ENCODE measurements at places on chromosomes 5 and 9.

DNA sequence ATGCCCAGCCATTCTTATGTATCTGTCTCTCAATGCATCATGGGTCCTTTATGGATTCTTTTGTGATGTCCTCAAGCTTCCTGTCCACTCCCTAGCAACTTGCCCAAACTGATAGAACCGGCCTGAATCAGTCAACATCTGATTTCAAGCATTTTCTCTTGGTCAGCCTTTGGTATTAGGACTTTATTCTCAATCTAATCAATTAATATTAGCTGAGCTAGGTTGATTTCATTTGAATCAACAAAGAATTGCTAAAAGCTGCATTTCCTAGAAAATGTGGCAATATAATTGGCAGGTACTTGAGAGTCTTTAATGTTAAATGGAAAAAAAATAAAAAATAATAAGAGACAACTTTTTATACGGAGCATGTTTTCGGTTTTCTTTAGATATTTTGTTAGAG lies 121.8 kb downstream of the GHR start:
- no peak for DNase-seq

DNA sequence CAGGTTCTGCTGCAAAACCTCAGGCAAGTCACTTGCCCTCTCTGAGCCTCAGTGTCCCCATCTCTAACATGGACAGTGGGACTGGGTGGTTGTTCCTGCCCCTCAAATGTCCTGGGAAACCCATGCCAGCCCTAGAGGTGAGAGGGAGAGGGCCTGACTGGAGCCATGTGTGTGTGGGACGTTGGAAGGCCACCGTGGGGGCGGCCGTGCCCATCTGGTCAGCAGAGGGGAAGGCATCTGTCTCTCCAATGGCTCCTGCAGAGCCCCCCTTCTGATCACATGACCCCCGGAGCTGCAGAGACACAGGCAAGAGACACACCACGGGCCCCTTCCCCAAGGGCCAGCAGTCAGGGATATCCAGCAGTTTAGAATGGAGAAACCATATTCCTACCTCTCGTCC lies 1.7 kb downstream of the DNM1 start:
- no peak for DNase-seq

DNA sequence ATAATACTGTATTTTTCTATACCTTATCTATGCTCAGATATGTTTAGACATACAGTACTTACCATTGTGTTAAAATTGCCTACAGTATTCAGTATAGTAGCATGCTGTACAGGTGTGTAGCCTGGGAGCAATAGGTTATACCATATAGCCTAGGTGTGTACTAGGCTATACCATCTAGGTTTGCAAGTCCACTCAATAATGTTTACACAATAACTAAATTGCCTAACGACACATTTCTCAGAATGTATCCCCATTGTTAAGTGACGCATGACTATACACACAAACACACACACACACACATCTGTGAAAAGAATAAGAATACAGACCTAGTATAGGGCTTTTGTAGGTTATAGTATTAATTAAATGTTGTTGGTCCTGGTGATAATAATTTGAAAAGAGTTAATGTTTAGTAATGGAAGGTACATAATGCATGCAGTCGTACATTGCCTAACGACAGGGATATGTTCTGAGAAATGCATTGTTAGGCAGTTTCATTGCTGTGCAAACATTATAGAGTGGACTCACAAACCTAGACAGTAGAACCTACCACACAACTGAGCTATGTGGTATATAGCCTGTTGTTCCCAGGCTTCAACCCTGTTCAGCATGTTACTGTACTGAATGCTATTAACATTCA lies 13.6 kb downstream of the TDRD7 start:
- no peak for DNase-seq

GRCh38 chr5:90161414-90161813 lies 248.1 kb downstream of the CETN3 start:
- DNase-seq = peak; percentile 42

DNA sequence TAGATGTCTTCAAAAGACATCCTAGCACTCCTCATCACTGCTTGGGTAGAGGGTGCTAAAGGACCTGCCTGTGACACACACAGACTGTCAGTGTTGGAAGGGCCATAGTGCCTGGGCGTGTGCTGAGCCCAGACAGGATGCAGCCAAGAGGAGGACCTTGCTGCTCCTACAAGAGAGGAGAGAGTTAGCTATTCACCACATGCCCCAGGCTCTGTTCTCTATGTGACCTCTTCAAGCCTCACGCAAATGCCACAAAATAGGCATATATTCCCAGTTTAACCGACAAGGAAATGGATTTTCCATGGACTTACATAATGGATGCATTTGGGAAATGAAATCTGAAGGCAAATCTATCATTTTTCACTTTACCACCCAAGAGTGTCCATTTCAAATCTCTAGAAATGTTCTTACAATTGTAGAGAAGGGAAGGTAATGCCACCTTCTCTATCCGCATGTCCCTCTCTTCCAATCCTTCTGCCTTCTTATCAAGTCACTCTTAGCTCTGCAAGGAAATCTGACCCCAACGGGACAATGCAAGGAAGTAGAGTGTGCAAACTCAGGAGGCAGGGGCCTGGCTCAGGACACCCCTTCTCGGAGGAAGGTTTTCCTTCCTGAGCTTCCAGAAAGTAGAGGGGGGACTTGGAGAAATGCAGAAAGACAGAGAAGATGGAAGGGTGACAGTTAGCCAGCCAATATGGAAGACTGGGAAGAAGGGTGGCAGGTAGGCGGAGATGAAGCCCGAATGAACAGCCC lies 49.5 kb downstream of the TRIM32 start:
- no peak for DNase-seq

- peak; percentile 8 for DNase-seq
Measured at GRCh38 chr9:17064558-17064957, 70.3 kb upstream of the CNTLN start.

GRCh38 chr9:35114840-35115628 lies 628 bp downstream of the ATOSB start:
- peak; percentile 67 for DNase-seq

DNA sequence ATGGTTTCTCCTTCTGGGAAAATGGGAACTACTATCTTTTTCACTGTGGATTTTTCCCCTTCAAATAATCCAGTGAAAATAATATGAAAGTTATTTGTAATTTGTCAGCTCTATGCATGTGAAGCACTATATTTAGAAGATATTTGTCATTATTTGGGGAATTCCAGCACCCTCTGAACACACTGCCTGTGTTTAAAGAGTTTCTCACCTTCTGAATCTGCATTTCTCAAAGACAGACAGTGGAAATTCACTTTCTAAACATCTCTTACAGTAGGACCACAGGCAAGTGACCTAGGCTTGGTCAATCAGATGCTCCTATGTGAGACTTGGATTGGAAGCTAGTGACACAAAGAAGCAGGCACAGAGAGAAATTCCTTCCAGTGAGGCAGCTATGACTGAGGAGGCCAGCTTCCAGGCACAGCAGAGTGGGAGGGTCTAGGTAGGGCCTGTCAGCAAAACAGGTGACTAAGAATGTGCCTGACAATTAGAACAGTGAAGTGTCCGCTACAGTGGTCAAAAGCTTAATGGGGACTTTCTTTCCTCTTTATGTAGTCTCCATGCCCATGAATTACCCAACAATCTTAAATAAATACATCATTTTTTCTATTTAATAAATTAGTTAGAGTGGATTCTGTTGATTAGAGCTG lies 167.2 kb downstream of the HMHB1 start:
- no peak for DNase-seq

DNA sequence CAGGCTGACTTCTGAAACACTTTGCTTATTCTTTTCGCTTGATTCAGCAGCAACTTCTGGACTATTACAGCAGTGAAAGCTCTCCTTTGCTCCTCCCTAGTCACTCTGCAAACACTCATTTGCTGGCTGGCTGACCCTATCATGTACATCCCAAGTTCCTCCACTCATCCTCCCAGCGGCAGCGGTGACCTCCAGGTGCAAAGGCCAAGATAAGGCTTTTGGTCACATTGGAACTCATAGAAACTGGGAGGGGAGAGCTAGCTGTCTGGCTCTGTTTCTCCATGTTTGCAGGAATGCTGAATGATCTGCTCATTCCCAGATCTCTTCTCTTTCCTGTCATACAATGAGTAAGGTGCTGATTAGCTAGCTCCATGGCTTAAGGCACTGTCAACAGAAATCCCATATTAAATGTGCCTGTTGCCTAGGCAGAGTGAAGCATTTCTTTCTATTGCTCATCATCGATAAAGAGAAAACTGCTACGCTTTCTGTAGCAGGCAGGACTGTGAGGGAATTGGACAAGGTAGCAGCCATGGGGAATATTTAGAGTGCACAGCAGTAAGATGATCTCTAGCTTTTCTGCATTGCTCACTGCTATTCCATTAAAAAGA lies 250.5 kb upstream of the PDE4D start:
- no peak for DNase-seq

- no peak for DNase-seq
Measured at GRCh38 chr9:5113523-5113922, 71.9 kb downstream of the INSL6 start.

GRCh38 chr5:178429491-178430185 lies 160.6 kb downstream of the COL23A1 start:
- no peak for DNase-seq

- peak; percentile 22 for DNase-seq
Measured at GRCh38 chr9:76610011-76610352, 151.0 kb downstream of the GCNT1 start.

- DNase-seq = no peak
Measured at GRCh38 chr5:175659546-175660253, 1.8 kb downstream of the HRH2 start.

- DNase-seq = no peak
Measured at GRCh38 chr9:7879551-7880245, 80.1 kb upstream of the DMAC1 start.

DNA sequence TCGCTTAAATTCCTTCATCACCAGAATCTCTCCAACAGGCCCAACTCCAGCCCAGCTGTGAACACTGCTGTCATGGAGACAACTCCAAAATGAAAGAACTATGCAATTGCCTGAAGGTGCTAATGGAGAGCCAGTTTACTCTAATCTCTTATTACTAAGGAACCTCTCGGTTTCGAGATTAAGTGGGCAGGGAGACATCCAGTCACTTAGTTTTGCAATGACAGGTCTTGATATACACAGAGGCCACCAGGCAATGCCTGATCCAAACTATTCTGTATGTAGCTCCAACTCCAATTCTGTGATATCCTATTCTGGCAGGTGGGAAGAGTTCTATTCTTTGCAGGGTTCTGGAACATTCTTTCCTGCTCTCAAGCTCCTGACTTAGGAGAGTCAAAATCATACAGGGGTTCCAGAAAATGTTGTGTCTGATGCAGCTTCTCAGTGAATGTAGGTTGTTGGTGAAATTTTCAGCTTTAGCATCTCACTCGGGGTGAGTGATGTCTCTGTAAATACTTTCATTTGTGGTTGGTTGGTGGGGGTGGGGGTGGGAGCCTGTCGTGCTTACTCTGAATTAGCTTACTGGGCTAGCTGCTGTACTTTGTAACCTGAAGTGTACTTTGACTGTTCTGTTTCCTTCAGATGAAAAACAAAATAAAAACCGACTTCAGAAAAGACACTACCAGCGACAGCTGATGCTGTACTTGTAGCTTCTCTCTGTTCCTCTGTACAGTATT lies 170.9 kb downstream of the PALM2AKAP2 start:
- DNase-seq = no peak

- no peak for DNase-seq
Measured at GRCh38 chr5:133453831-133454230, 158.5 kb downstream of the FSTL4 start.

DNA sequence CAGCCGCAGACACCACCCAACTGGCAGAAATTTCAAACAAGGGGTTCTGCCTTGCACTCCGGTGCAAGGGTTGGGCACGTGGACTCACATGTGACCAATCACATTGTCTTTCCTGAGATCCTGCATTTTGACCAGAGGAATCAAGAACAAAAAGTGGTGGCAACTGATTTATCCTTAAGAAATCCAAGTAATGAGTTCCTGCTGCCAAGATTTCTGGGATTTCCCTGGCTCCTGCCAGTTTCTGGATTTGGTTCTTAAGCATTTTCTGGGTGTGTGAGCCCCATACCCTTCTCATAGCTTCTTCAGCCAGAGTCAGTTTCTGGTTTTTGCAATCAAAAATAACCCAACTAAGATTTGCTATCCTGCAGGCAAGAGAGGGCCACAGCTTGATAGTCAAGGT lies 17.4 kb upstream of the KCNIP1 start:
- no peak for DNase-seq

GRCh38 chr5:179923436-179923835 lies 15.7 kb upstream of the TBC1D9B start:
- DNase-seq = no peak

GRCh38 chr5:138077064-138077696 lies 6.7 kb upstream of the WNT8A start:
- DNase-seq = peak; percentile 75

GRCh38 chr5:18553269-18553668 lies 919.0 kb downstream of the TAF11L14 start:
- DNase-seq = no peak

DNA sequence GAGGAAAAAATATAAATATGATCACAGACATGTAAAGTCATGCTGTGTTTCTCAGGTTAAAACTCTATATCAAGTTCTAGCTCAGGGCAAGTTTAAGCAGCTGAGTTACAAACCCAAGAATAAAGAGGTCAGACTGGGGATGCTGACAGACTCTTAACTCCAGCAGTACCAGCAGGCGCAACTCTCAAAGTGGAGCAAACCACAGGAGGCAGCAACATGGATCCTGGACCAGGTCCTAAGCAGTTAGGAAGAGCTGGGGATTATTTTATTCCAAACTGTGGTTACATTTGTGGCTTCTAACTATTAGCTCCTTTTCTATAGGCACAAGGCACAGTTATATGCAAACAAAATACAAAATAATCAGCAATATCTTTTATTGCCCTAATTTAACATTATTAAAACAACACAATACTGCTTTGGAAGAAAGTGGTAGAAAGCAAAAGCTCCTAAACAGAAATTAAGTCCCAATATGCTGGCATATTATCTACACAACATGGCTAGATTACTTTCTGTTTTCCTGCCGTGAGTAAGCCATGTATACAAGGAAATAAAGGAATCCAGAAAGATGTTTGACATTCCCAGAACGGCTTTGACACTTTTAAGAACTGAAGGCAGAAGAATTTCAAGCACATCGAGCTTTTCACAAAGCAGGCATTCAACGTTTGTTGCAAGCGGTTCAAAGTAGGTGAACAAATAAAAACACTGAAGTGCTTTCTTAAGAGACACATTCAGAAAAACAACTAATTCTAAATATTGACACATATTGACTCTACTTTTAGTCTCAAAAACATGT lies 378.8 kb upstream of the ZNF608 start:
- DNase-seq = no peak

GRCh38 chr5:81779916-81780266 lies 29.0 kb upstream of the SSBP2 start:
- DNase-seq = no peak

GRCh38 chr9:70573308-70573707 lies 158.9 kb upstream of the KLF9 start:
- DNase-seq = no peak
